CD4-positive, alpha-beta T cell treated with Interleukin-4 for 1 hour (primary cell): ENCODE measurements at places on chromosomes 7 and 10.

- no peak for DNase-seq
Observed at GRCh38 chr10:63633677-63634487, 112.7 kb downstream of the REEP3 start.

DNA sequence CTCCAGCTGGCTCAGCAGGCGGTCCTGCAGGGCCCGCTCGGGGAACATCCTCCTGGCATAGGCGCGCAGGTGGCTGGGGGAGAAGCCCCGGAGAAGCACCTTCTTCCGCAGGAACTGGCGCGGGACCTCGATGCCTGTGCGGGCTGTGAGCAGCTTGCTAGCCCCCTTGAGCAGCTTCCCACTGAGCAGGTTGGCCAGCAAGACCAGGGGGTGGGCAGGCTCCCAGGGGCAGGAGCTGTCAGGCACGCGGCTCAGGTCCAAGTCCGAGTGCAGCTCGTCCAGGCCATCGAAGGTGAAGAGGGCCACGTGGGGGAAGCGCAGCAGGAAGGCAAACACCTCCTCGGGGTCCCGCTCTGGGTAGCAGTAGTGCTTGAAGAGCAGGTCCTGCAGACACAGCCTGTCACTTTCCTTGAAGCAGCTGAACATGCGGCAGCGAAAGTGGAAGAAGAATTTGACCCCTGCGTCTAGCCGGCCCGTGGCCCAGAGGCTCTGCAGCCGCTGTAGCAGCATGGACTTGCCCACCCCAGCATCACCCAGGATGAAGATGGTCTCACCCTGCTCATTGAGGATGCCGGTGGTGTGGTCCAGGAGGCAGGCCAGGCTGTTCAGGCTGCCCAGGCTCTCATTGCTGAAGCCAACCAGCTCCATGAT lies 26.2 kb downstream of the NOD1 start:
- DNase-seq = no peak

DNA sequence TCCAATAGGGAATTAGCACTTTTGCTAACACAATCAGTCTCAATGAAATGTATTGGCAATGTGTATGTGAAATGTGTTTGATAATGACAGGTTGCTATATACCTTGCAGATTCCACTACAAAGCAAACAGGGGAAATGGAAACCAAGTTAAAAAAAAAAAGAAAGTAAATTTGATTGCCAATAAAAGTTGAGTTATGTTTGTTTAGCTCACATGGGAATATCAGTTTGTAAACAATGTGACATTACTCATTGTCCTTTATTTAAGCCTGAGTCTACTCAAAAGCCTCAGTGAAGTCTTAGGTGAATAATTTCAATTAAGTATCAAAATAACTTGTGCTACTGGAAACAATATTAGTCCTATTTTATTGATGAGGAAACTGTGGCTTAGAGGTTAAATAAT lies 285.2 kb downstream of the CACNA2D1 start:
- no peak for DNase-seq

DNA sequence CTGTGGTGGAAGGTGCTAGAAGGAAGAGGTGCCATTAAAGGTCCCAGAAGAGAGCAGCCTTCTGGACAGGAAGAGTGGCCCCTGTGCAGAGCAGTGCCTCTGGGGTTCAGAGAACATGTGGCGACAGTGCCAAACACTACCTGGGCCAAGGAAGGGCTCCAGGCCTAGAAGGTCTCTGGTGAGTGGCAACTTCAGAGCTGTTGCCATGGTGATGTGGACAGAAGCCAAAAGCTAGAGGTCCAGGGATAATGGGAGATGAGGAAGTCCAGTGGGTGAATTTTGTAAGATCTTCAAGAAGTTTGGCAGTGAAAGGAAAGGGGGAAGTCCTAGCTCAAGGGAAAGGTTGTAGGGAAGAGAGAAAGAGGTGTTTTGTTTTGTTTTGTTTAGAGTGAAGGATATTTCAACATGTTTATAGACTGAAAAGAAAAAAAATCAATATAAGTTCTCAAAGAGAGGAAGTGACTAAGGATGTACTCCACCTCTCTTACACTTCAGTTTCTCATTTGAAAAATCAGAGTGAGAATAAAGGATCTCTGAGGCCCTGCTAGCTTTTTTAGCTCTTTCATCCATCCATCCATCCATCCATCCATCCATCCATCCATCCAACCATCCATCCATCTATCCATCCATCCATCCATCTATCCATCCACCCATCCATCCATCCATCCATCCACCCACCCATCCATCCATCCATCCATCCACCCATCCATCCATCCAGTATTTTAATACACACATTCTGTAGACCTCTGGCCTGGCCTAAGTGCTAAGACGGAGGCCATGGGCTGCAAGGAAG lies 77.1 kb upstream of the DUSP5 start:
- DNase-seq = no peak

DNA sequence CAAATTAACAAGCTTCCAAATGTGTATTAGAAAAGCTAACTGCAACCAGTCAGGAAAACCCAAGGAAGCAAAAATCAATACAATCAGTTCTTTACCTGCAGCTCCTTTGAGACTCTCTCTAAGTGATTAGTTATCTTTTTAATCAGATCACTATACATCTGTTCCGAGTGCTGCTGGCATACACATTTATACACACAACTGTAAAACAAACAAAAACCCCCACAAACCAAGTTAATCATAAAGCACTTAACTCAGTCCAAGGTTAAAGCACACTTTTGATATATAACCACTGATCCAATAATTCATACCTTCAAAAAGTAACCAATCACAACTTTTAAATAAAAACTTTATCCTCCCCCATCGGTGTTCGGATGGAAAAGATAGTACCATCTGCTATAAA lies 25.6 kb downstream of the CACUL1 start:
- DNase-seq = no peak
